ENCODE measurements at places on chromosomes 6 and 20.

GRCh38 chr6:169487579-169488436, 214.0 kb downstream of the WDR27 start:
- DNase-seq: no peak

DNA sequence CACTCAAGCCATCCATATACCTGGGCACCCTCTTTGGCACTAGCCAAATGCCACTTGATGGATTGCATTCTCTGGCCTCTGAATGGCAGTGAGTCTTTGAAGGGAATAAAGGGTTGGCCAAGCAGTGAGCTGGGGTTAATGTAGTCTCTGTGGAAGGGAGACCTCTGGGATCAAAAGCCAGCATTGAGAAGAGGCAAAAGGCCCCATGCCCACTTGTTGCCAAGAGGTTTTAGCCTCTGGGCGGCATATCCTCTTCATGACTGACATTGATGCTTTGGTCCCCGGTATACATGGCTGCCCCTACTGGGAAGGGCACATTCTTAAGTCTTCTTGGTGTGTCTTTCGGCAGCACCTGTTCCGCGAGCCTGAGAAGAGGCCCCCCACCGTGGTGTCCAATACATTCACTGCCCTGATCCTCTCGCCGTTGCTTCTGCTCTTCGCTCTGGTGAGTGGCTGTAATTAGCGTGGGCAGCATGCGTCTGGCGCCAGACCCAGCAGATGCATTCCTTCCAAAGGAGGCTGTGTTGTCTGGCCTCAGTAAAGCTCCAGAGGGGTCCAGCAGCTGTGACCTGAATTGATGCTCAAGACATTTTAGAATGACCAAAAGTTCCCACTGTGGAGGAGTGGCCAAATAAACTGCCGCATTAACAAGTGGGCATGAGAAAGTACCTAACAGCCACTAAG, 29.5 kb downstream of the GHRH start:
- no peak for DNase-seq

GRCh38 chr6:145886228-145886956, 71.8 kb upstream of the FBXO30 start:
- no peak for DNase-seq

DNA sequence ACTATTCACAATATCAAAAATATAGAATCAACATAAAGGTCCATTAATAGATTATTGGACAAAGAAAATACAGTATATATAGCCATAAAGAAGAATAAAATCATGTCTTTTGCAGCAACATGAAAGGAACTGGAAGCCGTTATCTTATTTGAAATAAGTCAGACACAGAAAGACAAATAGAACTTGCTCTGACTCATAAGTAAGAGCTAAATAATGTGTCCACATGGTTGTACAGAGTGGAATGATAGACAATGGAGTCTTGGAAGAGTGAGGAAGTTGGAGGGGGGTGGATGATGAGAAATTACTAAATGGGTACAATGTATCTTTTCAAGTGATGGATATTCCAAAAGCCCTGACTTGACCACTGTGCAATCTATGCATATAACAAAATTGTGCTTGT, 613.5 kb downstream of the PHF3 start:
- DNase-seq: no peak

DNA sequence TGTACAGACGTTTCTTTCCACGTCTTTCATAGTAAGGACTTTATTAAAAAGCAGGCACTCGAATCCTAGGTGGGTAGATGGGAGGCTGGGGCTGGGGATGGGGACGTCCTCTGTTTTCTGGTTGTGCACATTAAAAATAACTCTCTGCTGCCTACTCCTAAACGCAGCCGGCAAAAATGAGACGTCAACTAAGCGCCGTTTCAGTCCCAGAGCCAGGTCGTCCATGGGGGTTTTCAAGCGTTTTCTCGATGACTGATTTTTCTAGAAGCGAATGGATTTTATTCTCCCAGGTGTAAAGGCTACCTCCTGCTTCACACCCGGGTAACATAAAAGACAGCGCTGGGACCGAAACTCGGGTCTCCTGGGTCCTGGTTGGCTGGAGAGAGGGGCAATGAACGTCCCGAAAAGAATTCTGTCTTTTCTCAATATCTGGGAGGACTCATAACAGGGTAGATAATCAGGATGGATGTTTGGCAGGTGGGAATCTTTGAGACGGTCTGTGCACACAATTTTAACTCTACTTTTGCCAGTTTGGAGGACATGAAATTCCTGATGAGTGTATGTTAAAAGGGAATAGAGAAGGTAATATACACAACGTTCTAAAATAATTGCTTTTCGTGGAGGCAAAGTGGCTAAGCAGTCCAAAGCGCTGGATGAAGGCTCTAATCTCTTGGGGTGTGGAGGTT, 25.2 kb downstream of the GPX6 start:
- no peak for DNase-seq

GRCh38 chr6:108451816-108452215, 108.9 kb upstream of the FOXO3 start:
- DNase-seq: no peak

DNA sequence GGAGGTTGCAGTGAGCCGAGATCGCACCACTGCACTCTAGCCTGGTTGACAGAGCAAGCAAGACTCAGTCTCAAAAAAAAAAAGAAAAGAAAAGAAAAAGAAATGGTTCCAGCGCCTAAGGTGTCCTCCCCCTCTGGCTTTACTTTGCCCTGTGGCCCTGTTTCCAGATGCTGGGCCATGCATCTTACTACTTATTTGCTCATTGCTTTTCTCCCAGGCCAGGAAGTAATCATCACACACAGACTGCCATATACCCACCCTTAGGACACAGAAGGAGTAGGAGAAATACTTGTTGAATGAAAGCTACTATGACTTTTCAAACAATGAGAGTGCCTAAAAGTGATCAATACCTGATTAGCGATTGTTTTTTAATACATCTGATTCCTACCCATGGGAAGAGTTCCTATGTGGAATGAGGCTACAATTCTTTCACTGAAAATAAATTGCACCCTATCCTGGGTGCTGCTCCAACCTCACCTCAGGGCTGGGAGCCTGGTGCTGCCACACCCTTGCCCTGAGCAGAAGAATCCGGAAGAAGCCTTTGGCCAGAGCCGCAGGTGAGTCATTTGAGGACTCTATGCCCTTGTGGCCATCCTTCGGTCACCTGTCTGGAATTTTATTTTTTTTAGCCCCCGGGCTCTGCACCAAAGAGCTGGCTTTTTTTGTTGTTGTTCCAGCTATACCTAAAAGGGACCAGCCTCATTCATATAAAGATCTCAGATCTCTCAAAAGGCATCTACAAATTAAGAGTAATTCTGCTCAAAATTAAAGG, 22.7 kb upstream of the TFAP2C start:
- no peak for DNase-seq

GRCh38 chr6:165766457-165766856, 103.4 kb upstream of the PDE10A start:
- DNase-seq: no peak

DNA sequence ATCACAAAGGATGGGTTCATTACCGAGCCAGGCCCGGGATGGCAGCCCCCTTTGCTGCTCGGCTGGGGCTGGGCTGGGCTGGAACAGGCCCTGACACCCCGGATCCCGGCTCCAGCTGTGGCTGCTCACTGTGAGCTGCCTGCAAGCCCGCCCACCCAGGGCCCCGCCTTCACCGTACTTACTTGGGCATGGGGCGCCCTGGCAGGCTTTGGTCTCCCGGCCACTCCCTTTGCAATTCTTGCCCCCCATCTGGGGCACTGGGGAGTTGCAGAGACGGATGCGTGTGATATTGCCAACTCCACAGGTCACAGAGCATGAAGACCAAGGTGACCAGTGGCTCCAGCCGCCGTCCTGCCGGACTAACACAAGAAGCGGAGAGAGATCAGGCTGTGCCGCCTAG, 16.7 kb downstream of the THBS2 start:
- no peak for DNase-seq

- DNase-seq: no peak
These were observed 11.5 kb upstream of the BTBD9 start for GRCh38 chr6:38651121-38651784.

DNA sequence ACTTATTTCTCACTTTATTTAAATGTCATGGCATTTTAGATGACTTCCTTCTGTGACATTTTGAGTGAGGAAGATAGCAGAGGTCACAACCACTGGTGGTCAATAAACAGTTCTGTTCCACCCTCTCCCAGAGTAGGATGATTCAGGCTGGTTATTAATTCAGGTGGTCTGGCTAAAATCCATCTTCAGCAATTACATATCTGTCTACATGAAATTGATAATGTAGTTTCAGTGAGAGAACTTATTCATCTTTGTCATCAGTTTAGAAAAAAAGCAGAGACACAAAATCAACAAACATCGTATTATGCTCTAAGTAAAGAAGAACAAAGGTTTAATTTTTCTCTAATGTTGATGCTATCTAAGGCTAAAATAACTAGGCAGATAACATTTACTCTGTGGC, 525.5 kb downstream of the TENT5A start:
- no peak for DNase-seq
